LoVo (cell line): ENCODE measurements at places on chromosomes 7 and 10.

DNA sequence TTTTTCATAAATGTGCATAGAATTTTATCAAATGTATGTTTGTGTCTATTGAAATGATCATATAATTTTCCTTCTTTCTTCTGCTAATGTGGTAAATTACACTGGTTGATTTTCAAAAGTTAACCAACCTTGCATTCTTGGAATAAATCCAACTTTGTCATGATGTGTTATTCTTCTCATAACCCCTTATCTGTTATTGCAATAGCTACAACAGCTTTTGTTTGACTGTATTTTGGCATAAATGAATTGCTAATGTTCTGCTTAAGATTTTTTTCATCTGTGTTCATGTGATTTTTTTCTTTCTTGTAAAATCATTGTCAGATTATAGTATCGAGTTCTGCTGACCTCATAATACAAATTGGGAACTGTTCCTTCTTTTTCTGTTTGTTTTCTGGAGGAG lies 17.6 kb downstream of the CDH23 start:
- DNase-seq, result no peak

DNA sequence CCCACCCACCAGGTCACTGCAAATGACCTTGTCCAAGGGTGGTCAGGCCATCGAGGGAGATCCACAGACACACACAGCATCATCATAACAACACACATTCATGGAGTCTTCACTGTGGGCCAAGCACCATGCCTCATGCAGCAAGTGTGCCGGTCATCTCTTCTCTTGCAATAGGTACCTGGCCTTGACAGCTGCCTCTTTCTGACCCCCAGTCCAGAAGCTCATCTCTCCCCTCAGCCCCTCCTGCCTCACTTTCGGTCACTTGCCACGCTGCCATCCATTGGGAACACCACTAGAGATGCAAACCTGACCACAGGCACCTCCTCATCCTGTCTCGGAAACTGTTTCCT lies 75.9 kb downstream of the OAT start:
- DNase-seq, result no peak

GRCh38 chr7:108046952-108047506 lies 44.1 kb upstream of the LAMB1 start:
- DNase-seq, result no peak

DNA sequence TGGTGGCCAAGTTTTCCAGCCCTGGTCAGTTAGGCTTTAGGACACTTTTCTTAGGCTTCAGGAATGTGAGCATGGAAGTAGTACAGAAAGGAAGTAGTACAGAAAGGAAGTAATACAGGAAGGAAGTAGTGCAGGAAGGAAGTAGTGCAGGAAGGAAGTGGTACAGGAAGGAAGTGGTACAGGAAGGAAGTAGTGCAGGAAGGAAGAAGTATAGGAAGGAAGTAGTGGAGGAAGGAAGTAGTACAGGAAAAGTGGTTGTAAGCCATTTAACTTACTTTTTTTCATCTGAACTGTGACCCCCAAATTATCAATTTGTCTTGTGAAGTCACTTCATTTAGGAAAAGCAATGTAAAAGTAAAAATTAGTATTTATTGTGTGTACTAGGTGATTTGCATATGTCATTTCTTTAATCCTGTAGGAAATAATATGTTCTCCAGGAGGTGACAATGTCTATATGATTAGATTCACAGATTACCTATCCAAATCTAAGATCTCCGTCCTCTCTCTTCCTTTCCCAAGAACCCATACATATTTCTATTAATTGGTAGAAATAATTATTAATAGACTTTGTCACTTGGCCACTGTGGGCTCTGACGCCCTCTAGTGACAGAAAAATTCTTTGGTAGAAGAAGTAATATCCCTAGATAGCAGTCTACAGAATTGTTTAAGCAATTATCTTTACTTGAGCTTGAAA lies 3.9 kb upstream of the FAS start:
- DNase-seq, result peak; percentile 43

- DNase-seq, result no peak
Measured at GRCh38 chr7:260441-261281, 29.3 kb upstream of the FOXL3 start.

GRCh38 chr7:88172842-88173241 lies 47.0 kb downstream of the SRI start:
- DNase-seq, result no peak

DNA sequence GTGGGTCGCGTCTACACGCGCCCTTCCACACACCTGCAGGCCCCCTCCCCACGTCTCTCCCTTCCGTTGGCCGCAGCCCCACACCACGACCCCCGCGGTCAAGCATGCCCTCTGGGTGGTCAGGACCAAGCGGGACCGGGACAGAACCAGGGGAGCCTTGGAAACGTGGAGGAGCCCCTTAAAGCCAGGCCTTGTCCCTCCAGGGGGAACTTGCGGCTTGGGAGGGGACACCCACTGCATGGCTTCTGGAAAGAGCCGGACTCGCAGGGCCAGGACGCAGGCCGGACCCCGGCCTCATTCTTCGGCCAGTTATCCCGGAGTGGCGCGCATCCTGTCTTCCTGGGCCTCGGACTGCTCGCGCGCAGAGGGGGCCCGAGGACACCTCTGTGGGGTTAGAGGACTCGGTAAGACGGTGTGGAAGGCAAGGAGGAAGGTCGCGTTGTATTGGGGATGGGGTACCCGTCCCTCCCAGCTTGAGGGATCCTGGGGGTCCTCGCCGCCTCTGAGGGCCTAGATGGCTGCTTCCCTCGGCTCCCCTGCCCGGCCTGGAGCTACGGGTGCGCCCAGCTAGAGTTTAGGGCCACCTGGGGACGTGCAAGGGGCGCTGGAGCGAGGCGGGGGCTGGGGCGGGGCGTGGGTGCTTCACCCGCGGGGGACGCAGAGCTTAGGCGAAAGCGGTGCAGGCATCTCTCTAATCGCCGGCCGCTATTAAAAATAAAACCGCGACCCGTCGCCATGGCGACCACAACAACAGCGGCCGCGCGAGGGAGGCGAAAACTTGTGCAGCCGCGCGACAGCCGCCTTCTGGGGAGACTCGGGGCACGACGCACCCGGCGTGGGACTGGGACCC lies 1.8 kb upstream of the PDGFA start:
- DNase-seq, result peak; percentile 70

DNA sequence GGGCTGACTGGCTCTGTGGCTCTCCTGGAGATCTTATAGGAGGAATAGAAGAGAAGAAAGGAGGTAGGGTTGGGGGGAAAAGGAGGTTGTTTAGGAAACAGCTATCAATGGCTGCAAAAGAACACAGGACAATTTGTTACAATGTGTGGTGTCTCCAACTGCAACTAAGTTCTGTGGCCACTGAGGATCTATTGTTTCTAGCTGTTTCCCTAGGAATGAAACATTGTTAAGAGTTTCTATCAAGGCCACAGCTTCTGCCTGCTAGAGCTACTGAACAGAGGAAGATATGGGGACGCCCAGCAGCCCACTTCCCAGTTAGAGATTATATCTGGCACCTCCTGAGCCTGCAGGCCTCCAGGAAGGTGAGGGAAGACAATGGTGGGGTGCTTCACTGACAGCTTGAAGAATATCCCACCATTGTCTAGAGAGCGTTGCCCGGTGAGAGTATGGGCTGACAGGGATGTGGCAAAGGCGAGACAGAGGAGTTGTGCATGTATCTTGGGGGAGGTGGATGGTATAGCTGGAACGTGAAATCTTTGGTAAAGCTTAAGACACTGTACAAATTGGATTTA lies 4.0 kb downstream of the SCD start:
- no peak for DNase-seq

GRCh38 chr7:82443036-82443546 lies 486 bp downstream of the CACNA2D1 start:
- DNase-seq, result no peak

DNA sequence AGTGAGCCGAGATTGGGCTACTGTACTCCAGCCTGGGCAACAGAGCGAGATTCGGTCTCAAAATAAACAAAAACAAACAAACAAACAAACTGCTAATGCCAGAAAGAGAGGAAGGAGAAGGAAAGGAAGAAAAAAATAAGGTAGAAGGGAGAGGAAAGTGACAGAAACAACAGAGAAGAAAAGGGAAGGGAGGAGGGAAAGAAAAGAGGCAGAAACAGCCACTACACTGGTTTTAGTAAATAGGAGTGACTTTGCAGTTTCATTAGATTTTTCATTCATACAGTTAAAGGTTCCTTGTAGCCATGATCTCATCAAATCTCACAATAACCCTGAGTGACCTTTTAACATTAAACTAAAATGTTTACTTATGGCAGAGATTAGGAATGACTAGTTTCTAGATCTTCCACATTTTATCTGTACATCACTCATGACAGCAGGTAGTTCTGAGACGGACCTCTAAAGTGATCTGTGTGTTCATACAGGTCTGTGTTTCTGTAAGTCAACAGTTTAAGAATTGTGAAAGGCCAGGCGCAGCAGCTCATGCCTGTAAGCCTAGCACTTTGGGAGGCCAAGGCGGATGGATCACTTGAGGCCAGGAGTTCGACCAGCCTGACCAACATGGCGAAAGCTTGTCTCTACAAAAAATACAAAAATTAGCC lies 191.3 kb upstream of the KLF14 start:
- DNase-seq, result no peak

DNA sequence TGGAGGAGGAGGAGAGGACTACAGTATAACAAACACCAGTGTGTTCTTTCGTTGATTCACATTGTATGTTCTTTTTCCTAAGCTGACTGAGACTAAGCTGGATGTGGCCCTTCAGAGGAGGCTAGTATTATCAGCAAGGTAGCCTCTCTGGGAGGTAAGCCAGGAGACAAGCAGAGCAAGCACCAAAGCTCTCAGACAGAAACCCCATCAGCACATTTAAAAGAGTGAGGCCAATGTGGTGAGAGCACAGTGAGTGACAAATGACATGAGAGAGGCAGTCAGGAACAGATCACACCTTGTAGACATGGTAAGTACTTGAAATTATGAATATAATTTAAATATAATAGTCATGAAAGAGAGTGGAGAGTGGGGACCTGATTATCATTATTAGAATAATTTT lies 107.6 kb downstream of the KMT2C start:
- DNase-seq, result no peak

DNA sequence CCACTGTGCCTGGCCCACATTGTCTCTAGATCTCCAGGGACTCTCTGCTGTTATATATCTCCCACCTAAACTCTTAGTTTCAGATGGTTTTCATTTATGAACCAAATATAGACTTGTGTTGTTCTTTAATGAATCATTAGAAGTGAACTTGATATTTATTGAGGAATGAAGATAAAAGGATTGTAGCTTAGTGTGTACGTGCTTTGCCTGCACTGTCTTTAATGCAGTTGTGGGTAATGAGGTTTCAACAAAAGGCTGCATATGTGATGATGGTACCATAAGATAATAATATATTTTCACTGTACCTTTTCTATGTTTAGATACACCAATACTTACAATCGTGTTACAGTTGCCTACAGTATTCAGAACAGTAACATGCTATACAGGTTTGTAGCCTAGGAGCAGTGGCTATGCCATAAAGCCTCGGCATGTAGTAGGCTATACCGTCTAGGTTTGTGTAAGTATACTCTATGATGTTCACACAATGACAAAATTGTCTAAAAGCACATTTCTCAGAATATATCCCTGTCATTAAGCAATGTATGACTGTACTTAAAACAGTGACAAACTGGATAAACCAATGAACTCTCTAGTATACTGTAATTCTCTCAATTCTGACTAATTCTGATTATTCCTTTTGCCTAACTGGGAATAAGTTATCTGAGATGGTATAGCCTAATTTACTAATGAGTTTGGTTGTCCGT lies 25.2 kb downstream of the VCL start:
- DNase-seq, result no peak

- DNase-seq, result no peak
Measured at GRCh38 chr7:97973206-97973658, 16.8 kb downstream of the OCM2 start.

DNA sequence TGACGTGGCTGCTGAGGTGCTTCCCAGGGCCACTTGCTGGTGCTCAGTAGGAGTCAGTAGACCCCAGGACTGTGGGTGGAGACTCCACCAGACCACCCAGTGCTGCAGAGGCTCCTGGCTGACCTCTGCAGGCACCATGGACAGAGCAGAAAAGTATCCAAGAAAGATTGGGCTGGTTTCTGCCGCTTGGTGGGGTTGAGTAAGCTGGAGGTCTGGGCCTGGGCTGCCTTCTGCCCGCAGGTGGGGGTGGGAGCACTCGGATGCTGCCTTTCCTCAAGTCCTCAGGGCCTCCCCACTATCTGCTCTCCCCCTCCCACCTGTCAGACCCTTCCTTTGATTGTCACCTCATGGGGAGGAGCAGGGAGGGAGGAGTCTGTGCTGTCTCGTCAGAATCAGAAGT lies 91.6 kb downstream of the WDR37 start:
- DNase-seq, result no peak

GRCh38 chr7:50306494-50307367 lies 2.2 kb downstream of the IKZF1 start:
- DNase-seq, result no peak

DNA sequence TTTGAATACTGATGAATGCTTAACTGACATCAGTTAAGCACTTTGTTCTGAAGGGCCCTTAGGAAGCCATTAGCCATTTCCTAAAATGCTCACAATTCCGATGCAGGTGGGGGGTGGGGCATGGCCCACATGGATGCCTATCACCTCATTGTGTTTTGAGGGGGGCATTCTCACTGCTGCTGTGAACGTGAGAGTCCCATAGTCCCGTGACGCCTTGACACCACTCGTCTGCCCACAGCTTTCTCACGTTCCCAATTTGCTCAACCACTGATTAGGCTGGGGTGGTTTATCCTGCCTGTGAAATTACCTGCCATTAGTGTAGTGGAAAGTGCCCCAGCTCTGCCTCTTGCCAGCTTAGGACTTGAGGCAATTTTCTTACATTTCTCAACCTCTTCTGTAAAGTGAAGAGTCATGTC lies 31.9 kb downstream of the DUSP5 start:
- DNase-seq, result no peak

DNA sequence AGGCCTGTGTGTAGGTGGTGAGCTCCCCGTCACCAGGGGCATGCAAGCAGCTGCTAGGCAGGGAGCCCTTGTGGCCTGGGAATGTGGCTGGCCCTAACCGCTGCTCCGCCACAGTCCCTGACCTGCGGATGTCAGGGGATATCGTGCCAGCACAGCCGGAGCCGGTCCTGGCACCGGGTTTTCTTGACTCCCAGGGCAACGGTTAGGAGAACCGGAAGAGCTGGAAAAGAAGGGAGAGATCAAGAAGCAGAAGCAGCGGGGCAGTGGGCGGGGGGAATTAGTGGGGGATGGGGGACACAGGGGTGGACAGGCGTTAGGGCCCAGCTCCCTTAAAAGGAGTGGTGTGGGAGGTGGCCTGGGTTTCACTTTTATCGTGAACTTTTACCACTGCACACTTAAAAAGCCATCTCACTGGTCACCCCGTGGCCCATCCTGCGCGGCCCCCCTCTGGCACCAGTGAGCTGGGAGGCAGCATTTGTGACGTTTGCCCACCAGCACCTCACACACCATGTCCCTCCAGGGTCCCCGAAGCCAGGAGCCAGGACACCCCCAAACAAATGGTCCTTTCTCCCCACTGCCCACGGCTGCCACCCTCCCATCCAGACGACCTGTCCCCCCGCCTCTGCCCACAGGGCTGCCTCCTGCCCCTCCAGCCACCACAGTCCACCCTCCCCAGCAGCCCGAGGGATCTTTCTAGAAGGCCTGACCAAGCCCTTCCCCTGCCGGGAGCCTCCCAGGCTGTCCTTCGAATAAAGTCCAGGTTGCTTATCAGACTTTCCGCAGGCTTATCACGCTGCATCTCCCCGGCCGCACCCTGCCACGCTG lies 1.8 kb upstream of the MICALL2 start:
- DNase-seq, result no peak

- DNase-seq, result no peak
Measured at GRCh38 chr7:147235645-147236382, 1119.2 kb downstream of the CNTNAP2 start.

- DNase-seq, result no peak
Measured at GRCh38 chr7:35498416-35498815, 196.5 kb downstream of the HERPUD2 start.
